ENCODE measurements at places on chromosomes 5 and 9.

DNA sequence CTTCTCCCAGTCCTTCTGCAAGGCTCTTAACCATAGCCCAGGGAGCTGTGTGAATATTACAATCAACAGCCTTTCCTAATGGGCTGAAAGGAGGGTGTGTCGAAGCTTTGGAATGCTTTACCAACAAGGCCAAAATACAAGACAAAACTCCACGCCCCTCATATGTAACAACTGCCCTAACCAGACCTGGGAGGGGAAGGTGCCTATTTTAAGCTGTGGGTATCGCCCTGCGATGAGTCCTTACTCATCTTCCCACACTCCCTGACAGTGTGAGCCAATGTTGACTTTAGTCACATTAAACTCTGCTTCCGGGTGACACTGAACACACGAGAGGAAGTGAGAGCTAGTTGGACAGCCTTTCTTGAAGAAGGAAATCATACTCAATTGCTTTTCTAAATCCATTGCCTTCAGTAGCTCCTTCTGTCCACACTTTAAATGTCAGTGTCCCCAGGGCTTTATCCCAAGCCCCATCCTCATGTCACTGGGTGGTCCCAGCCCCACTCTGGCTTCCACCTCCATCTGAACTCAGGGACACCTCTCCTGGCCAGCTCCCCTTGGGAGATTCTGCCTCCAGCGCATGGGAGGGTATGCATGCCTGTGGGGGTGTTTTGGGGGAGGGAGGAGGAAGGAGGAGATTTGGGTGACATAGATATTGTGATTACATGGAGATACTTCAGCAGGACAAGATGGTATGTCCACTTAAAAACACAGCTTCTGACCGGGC, 6.5 kb upstream of the TBC1D9B start:
- DNase-seq: peak; percentile 7

GRCh38 chr5:53416144-53416738, 64.2 kb upstream of the FST start:
- DNase-seq: no peak

- peak; percentile 27 for DNase-seq
Measured at GRCh38 chr9:32251539-32251938, 132.9 kb upstream of the ACO1 start.

DNA sequence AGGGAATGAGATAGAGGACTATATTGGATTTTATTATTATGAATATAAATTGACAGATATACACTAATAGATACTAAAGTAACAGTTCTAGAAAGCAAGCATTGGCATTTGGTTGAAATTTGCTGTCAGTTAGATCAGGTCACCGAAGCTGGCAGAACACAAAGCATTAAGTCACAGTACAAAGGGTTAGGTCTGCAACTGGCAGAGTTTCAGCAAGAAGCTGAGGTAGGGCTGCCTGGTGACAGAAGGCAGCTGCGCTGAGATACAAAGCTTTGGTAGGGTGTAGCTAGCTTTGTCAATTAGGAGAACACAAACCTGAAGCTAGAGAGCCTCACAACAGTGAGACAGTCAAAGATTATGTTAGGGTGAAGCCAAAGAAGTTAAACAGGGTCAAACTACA, 6.3 kb upstream of the CSNK1G3 start:
- DNase-seq: no peak

GRCh38 chr9:1273859-1274258, 223.7 kb downstream of the DMRT2 start:
- no peak for DNase-seq

DNA sequence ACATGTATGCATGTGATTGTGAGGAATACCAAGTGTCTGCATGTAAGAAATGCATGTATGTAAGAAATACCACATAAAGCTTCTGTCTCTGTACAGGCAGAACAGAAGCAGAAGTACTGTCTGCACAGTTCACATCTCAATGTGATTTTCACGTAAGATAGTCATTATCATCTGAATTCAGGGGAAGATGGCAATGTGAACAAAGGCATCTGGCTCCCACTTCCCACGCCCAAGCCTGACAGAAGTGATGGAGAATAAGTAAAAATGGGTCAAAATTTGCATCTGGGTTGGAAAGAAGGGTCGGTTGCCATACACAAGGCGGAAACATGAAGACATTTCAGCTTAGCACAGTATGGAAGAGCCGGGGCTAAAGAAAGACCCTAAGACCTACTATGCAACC, 71.7 kb downstream of the SUSD1 start:
- no peak for DNase-seq

GRCh38 chr5:98576275-98576674, 197.2 kb upstream of the RGMB start:
- no peak for DNase-seq

- DNase-seq: no peak
Measured at GRCh38 chr9:6415266-6415665, 2.3 kb downstream of the UHRF2 start.

Measured in CD4-positive, alpha-beta T cell treated with Interleukin-2 at 100 ng/mL for 4 hours (primary cell).